Hematopoietic multipotent progenitor cell treated with erythropoietin and hydrocortisone succinate and interleukin-3 and kit ligand, for 17 days (in vitro differentiated cells): ENCODE measurements at places on chromosomes 6 and 20.

DNA sequence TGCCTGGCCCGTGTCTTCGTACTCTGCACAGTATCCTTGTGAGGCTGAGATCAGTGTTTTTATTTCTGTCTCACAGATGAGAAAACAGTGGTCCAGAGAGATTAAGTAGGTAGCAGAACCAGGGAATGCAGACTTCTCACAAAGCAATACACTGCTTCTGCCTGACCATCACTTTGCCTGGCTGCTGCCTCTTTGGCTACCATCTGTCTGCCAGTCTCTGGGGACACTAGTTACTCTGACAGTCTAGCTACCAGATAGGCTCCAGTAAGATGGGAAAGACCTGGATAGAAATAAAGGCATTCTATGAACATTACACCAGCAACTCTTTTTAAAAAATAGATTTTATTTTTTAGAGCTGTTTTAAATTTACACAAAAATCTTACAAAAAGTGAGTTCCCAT is 96.9 kb downstream of the PHACTR3 start:
- DNase-seq, result no peak

DNA sequence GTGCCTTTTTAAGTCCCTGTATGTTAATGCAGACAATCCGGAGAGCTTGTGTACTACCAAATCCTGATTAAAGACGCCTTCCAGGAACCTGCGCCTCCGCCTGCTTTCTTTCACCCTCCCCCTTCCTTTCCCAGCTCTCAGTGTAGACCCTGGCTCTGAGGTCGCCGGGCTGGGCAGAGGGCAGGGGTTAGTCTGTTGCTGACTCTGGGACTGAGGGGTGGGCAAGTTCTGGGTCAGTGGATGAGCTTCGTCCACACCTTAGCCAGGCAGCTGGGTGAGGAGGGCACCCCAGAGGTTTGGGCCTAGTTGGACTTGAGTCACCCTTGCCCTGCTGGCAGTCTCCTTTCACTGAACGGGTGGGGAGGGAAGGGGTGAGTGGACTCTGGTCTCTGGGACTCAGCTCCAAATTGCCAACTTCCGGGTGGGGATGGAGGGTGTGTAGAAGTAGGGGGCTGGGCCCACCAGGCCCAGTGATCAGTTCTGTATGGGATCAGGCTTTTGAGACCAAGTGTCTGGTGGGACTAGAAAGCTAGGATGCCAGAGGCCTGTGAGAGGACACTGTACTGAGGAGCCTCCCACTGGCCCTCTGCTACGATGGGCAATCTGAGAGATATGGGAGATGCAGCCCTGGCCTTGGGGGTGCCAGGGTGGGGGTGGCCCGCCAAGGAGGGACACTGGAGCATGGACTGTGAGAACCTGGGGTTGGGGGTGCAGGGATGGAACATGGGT is 21.3 kb upstream of the SLC22A7 start:
- DNase-seq, result no peak

DNA sequence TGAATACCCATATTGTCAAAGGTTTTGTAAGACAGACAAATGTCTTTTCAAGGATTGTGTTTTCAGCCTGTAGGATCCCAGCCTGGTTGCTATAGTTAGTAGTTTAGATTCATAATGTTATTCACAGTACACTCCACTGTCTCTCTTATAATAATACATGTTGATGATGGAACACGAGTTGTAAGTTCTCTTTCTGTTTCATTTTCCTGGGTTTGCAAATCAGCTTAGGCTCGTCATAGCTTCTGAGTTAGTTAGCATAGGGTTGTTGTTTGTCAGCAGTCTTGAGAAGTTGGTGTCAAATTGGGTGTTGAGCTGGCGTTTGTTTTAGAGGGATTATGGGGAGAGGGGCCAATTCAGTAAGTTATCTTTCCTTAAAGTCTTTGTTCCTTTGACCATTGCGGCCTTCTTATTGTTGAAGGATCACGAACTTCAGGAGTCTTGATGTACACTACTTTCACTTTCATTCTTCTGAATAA is 45.8 kb downstream of the QKI start:
- DNase-seq, result peak; percentile 67

- DNase-seq, result no peak
Observed at GRCh38 chr20:32577657-32578056, 7.5 kb downstream of the NOL4L start.

GRCh38 chr20:15220778-15221565 is 883.6 kb upstream of the FLRT3 start:
- DNase-seq, result no peak

DNA sequence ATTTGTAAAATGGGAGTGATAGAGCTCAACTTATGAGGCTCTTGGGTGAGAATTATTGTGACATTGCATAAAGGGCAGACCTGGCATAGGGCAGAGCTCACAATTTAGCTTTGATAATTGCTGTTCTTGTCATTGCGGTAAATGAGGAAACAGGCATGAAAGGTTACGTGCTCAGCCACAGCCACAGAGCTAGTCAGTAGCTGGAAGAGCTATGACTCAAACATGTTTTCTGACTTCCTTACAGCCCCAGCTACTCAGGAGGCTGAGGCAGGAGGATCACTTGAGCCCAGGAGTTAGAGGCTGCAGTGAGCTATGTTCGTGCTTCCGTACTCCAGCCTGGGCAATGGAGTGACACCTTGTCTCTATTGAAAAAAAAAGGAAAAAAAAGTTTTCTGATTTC is 3.5 kb upstream of the GHRH start:
- no peak for DNase-seq

GRCh38 chr6:128216917-128217316 is 303.5 kb downstream of the PTPRK start:
- no peak for DNase-seq

DNA sequence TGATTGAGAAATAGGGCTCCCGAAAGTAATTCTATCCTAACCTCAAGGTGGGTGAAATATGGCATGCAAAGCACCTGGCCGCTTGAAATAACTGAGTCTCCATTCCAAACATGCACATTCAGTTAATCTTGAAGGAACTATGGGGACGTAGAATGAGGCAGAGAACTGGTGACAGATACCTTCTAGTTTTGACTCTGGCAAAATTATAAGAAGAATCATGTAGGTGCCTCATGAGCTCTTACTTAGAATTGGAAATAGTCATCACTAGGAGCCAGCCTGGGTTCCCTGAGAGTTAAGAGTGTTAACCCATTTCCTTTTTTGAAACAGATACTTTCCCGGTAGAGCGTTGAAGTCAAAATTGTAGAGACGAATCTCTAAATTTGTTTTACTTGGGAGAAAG is 49.3 kb downstream of the RPF2 start:
- DNase-seq, result no peak

- DNase-seq, result no peak
Observed at GRCh38 chr20:31568773-31569162, 36.3 kb upstream of the ID1 start.
